ENCODE measurements at places on chromosomes 4 and X. TPM values are rescaled to one million over a fixed set of nuclear protein-coding genes. Genes with fewer than 3 reads are reported as not detected.

Gene NHS
- 3.9 TPM for total RNA-seq

- DNase-seq: peak; percentile 43
These were observed 30.2 kb downstream of the AFF2 start for GRCh38 chrX:148530464-148531077.

DNA sequence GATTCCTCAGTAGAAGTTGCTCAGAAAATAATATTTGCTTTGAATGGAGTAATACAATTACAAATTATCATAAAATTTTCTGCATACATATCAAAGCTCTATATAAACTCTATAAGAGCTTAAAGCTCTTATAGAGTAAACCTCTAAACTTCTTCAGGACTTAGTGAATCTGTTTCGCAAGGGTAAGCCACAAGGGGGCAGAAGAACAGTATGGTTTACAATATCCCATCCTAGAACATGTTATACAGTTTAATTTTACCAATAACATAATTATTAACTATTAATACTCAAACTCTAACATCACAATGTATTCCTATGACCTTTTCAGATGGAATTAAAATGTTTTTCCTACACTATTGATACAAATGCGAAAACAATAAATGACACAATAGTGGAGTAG, 33.8 kb upstream of the SPANXN1 start:
- DNase-seq: peak; percentile 45

Gene BEX4
- 64.0 TPM for total RNA-seq

GRCh38 chr4:82623121-82623683, 61.4 kb upstream of the TMEM150C start:
- DNase-seq: no peak

DNA sequence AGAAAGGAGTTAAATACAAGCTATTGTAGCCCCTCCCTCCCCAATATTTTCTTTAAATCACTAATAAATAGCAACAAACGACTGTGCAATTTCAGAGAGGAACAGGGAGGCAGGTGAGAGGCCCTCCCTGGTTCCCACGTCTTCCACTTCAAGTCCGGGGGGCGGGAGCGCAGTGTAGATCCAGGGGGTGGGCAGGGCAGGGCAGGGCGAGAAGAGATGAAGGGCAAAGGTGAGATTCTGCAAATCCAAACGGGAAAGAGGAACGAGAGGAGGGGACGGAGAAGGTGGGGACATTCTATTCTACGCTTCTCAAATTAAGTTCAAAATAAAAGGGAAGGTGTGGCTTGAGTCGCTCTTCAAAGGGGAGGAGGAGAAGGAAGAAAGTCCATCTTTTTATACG, 6.8 kb downstream of the NKX6-1 start:
- DNase-seq: no peak

GRCh38 chr4:567457-568350, 8.4 kb downstream of the TMEM271 start:
- DNase-seq: no peak

DNA sequence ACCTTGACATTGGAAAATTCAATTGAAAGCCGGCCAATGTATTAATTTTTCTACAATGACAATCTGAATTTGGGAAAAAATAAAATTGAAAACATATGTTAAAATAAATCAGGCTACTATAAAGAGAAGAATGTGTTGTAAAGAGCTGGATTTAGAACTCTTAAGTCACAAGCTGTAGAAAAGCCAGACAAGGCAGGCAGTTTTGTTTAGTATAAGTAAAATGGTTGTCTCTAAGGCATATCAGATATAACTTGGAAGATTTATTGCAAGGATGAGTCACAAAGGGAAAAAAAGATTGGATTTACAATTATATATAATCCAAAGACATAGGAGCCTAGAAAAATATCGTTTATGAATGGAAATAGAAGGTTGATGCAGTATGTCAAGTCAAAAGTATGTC, 549.1 kb upstream of the EPHA5 start:
- DNase-seq: no peak

DNA sequence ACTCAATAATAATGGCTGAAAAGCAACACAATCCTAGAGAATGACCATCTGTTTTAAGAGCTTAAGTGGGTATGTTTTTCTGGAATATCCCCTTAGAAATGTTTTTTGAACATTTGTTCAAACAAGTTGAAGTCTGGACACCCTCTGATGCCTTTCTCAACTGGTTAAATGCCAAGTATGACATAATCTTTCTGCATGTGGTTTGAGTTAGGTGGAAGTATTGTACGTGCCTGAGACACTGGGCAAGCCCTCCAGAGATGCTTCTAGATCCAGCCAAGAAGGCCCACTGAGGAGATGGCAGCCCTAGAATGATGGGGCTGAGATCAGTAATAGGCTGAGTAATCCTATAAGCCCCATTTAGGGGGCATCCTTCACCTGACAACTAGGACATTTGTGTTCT, 493.1 kb downstream of the MAGEE1 start:
- no peak for DNase-seq

- no peak for DNase-seq
These were observed 88.1 kb upstream of the C1QTNF7 start for GRCh38 chr4:15339737-15340136.
